ENCODE measurements at places on chromosomes 11 and 22.
A peak's percentile ranks its signal among the peaks of the same experiment; 100 is the strongest.

- no peak for DNase-seq
These were observed 28.1 kb upstream of the LRRC10B start for GRCh38 chr11:61480261-61480993.

DNA sequence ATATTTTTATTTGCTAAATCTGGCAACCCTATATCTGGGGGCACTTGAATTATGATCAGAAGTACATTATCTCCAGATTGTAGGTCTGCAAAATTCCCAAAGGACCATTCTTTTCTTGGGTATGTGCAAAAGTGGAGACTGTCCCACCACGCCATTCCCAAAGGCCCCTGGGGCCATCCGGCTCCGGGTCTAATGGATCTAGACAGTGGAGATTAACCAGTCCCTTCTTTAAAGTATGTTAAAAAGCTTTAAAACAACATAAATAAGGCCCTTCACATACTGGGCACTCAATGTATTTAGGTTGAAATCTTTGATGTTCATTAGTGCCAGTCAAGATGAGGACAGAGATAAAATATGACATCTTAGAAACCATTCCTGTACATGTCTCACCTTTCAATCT is 124.1 kb downstream of the MAML2 start:
- DNase-seq: no peak

DNA sequence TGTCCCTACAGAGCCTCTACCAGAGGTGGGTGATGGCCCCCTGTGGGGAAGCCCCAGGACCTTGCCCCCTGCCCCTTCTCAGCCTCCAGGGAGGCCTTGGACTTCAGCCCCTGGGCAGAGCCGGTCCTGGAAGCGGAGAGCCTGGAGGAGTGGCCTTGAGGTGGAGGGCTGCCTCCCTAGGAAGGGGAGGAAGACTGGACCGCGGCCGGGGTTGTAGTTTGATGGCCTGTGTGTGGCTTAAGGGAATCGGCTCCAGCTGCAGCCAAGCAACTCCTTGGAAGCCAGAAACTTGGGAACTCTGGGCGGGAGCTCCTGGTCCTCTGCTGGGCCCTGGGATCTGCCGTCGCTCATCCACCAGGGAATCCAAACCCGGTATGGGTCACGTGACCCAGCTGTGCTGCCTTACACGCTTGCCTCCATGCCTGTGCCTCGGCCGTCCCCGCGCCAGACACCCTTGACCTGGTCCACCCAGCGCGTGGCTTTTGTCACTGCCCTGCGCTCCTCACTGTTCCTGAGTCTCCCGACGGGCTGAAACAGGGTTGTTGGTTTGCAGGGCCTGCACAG is 23.5 kb upstream of the ARHGAP8 start:
- no peak for DNase-seq

DNA sequence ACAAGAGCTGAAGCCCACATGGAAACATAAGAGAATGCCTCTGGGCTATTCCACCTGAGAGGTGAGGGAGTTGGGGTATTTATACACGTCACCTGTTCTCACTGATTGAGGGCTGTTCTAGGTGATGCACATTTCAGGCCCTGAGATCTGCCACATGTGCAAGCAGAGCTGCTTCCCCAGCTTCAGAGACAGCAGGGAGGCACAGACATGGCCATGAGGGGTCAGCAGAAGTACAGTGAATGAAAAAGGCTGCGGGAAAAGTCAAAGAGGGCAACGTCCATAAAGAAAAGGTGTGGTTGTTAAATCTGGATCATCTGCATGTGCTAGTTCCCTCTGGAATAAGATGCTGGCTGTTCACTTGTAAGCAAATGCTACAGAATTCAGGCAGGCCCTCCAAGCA is 75.4 kb downstream of the GAB4 start:
- DNase-seq: no peak

- no peak for DNase-seq
These were observed 63.2 kb downstream of the ALX4 start for GRCh38 chr11:44246726-44247125.

DNA sequence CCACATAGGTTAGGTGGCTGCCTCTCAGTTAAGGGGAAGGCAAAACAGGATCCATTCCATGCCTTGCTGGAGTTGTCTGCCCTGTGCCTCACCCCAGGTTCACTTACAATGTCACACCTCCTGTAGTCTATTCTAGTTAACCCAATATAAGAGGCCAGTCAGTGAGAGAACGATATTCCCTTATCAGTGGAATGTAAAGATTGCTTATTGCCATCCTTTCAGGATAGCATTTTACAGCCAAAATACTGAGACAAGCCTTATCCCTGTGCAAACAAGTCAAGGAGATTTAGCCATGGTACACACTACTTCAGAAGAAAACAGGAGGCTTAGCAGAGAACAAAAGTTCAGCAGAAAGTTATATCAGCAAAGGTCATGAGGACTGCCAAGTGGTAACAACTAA is 5.5 kb downstream of the CYP2R1 start:
- DNase-seq: no peak

DNA sequence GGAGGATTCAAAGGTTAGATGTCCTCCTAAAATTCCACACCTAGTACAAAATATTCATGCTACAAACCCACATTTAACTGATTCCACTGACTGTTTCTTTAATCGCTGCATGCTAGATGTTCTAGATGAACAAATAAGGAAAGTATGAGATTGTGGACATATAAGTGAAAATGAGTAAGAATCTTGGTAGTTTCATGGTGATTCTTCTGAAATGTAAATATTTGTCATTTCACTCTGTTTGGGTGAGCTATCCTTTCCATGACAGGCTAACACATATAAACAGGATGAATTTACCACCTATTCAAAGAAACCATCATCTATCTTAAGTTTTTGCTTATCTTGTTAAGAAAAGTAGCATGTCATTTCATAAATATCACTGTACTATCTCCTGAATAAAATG is 14.8 kb downstream of the OR5B3 start:
- DNase-seq: no peak

DNA sequence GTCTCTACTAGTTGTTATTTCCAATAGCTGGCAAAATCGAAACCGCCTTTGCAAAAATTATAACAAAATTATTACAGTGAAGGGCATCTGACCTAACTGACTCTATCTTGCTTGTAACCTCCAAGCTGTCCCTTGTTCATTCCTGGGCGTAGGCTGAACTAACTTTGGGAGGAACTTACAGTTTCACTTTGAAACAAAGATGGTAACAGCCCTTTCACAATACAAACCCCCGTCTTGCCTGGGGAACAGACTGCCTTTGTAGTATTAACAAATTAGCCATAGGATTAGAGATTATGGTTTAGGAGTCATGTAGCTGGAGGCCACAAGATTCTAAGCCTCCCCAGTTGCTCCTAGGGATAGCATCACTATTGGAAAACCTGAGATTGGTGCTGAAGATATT is 131.6 kb upstream of the HSD17B12 start:
- DNase-seq: no peak

GRCh38 chr11:84558085-84558905 is 1068.8 kb downstream of the DLG2 start:
- DNase-seq: no peak

DNA sequence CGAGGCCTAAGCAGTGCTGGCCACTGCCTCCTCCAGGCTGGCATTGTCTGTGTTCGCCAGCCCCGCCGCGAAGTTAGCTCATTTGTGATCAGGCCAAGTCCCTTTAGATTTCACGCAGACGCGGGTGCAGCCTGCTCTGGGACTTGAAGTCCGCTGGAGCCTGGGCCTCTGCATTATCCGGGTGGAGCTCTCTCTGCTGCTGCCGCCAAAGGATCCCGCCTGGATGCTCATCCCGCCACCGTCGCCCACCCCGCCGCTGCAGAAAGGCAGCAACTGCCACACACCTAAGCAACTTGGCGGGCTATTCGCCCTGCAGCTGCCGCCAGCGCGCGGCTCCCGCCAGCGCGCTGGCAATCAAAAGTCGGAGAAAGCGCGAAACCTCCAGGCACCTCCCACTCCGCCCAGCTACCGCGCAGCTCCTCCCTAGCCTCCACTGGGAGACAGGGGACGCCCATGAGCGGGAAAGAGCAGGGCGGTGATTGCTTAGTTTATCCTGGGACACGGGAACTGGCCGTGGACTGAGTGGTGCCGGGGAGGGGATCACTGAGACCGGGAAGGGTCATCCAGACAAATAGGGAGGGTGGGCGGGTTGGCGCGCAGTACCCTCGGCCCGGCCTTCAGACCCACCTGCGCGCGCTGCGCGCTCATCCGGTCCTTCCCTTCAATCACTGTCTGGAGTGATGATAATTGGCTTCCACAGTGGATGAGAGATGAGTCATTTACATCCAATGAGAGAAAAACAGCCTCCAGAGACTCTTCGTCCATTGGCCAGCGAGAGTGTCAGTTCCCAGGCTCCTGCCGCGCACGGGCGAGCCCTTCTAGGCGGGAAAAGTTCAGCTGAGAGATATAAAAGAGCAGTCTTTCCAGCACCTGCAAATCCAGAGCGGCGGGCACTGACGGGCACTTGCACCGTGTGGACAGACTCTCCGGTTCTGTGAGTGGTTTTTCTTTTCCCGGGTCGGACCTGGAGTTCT is at the start of gene FAM111B:
FAM111B (plus strand) TSS at position 875 of the 974 bp plus-strand sequence. CDS start 2,389 bp downstream, outside the sequence.
- peak; percentile 37 for DNase-seq

GRCh38 chr11:65329944-65330403 is 3.7 kb upstream of the DPF2 start:
- DNase-seq: peak; percentile 77

GRCh38 chr11:134921938-134922337 is 509.9 kb upstream of the B3GAT1 start:
- no peak for DNase-seq
